ENCODE measurements at places on chromosomes 3 and 15.

DNA sequence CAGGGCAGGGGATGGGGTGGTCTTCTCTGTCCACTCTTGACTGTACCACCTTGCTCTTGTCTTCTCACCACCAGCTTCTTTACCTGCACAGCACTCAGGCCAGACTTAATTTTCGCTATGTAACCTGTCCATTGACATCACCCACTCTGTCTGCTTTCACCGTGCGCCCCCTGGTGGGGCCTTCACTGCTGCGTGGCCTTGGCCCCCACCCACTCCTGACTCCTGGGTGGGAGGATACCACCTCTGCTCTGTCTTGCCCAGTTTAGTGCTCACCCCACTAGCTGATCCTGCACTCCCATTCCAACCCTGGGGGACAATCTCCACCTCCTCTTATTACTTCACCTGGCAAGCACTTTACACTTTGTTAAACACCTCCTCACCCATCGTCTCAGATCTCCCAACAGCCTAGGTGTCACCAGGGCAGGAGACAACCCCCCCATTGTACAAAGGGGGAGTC, 17.7 kb downstream of the PTH1R start:
- peak; percentile 72 for DNase-seq

DNA sequence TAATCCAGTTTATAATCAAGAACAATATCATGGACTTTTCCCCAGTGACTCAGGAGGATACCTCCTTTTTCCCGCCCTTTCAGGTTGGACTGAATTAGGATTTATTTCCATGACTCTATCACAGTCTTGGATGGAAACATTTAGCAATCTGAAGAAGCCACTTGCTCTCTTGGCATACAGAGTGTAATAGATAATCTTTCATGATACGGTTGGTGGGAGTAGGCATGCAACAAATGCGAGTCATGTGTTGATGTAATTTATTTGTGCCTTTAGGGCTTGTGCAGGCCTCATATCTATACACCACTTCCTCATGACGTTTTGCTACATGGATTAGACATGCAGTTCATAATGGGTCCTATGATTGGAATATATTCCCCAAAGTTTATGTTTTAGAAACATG, 54.2 kb upstream of the MCTP2 start:
- no peak for DNase-seq

DNA sequence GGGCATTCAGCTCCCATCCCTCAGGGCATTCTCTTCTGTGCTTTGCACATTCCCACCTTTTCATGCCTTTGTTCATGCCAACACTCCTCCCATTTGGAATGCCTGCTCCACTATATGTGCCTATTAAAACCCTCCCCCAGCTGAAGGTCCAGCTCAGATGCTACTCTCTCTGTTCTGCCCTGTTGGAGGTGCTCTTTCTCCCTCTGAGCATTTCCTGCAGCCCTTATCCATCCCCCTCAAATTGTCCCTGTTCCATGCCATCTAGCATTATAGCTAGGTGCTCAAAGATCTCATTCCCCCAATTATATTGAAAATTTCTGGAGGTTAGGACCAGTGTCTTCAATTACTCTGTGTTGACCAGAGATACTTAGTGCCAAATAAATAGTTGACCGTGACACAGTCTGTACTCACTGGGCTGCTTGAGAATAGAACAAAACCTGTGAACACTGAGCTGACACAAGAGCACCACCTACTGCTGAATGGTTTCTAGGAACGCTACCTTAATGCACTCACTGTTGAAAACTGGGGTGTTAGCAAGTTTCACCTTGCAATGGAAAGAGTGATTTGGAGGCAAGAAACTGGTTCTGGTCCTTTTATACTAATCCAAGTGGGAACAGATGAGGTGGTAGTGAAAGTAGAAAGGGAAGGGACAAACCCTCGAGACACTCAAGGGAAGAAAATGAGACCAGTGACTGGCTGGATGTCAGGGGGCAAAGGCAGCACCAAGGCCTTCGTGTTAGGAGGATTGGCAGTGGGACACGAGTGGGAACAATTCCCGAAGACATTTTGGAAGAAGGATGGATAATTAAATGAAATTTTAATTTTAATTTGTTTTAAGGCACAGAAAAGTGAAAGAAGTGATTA, 289.8 kb upstream of the ROPN1 start:
- peak; percentile 63 for DNase-seq

DNA sequence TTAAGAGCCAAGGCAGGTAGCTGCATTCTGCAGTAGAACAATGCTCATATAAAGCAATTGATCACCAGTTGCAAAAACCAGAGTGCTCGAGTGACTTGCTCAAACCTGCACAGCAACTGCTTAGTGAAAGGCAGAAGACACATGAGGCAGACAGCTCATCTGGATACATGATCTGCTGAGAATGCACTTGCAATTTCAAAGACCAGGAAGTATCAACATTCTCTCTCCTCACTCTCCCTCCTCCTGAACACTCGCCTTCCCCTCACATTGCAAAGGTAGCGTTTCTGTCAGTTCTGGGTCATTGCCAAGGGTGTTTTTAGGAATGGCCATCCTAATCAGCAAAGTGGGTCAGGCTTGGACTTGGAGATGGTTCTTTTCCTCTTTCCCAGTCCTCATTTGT, 61.0 kb downstream of the BFSP2 start:
- no peak for DNase-seq

GRCh38 chr3:151439652-151440125, 21.2 kb downstream of the IGSF10 start:
- DNase-seq, result peak; percentile 90

- no peak for DNase-seq
Measured at GRCh38 chr3:57793737-57794187, 37.7 kb downstream of the SLMAP start.

- no peak for DNase-seq
Measured at GRCh38 chr15:80752204-80752603, 27.0 kb upstream of the CEMIP start.

GRCh38 chr3:52109611-52110301, 44.5 kb downstream of the POC1A start:
- DNase-seq, result peak; percentile 14

GRCh38 chr15:51497806-51498205, 124.8 kb downstream of the DMXL2 start:
- no peak for DNase-seq

- no peak for DNase-seq
Measured at GRCh38 chr15:66858423-66859207, 156.6 kb downstream of the SMAD6 start.

- no peak for DNase-seq
Measured at GRCh38 chr15:77021803-77022381, 27.0 kb downstream of the PSTPIP1 start.

DNA sequence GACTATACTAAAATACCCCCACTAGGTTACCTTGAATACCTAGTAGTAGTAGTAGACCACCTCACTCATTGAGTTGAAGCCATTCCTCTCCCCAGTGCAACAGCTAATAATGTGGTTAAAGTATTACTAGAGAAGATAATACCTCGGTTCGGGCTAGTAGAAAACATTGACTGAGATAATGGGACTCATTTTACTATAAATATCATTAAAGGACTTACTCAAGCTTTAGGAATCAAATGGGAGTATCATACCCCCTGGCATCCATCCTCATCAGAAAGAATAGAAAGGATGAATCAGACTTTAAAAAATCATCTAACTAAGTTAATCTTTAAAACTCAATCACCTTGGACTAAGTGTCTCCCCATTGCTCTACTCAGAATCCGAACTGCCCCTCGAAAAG, 49.0 kb upstream of the CACNA2D3 start:
- DNase-seq, result no peak

GRCh38 chr15:37098468-37099318, 1.7 kb downstream of the MEIS2 start:
- DNase-seq, result peak; percentile 83

DNA sequence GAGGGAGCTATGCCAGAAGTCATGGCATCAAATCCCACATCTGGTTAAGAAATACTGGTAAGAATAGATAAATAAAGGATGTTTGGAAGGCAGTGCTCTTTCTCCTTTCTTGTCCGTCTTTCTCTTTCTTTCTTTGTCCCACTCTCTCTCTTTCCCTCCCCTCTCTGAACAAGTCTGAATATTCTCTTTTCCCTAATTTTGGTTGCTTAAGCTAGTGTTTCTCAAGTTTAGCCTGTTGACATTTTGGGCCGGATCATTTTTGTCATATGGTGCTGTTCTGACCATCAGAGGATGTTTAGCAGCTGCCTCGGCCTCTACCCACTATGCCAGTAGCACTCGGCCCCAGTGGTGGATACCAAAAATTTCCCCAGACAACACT, 405.3 kb upstream of the C2CD4B start:
- DNase-seq, result no peak

- DNase-seq, result no peak
Measured at GRCh38 chr15:36529296-36530011, 50.0 kb upstream of the CDIN1 start.

GRCh38 chr3:159128628-159129027, 326.8 kb downstream of the MFSD1 start:
- no peak for DNase-seq

DNA sequence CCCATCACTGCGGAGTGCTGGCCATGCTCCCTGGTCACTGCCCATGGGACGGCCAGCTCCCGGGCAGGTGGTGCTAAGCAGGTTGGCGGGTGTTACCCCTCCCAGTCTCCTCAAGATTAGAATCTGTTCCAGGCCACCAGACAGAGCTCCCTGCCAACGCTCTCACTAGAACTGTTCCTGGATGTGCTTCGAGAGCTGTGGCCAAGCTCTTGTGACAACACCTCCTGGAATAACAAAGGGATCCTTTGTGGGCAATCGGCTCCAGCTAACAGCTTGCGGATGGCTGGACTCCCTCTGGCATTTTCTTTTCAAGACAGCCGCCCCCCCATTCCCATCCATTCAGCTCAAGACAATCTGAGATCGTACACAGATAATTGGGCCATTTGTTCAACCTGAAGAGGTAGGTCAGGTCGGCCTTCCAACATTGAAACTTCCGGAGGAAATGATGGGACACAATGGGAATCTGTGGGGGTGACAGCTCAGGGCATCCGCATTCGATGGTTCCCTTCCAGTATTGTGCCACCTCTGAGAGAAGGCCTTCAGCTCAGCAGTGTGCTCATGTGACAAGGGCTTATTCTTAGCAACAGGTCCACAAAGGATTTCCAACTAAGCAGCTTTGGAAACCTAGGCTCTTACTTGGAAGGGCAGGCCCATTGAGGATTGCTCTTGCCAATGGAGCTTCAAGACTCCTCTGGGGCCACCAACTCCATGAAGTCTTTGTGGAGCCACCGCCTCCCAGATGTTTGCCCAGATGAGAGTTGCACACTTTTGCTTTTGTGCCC, 11.6 kb upstream of the EPHB3 start:
- DNase-seq, result peak; percentile 66

DNA sequence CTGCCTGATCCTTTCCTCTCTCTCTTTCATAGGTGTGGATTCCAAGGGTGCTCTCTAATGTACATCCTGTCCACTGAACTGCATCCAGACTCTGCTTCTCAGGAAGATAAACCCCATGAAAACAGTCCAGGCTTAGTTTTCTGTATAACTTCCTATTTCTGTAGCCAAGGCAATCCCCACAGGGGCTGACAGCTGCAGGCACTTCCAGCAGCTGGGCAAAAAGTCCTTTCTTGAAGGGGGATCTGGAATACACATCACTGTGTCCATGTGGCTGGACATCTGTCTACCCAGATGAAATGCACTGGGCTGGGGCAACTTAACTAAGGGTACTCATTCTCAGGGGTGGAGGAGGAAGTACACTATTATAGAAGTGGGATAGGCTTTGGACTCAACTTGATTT, 72.2 kb downstream of the NR1D2 start:
- peak; percentile 40 for DNase-seq

DNA sequence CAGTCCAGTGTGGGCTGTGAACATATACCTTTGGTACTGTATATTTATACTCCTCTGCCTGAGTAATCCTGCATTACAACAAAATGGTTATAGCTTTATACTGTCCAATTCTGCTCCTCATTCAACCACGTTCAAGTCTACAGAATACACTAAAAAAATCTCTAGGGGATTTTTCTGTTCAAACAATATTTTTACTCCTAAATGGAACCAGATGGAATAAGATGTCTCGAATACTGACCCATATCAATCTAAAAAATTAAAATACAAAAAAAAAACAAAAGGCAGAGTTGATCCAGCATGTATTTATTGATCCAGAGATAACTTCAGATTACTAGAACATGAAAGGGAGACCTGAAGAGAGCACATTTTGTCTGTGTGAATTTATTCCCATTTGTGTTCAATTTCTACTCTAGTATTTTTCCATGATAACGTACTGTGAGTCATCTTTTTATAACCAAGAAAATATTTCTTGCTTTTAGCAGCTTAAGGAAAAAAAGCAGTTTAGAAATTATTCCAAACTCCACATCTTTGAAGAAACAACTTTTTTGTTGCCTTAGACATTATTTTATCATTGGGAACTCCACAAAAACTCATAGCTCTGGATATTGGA, 910.7 kb downstream of the TBL1XR1 start:
- no peak for DNase-seq

DNA sequence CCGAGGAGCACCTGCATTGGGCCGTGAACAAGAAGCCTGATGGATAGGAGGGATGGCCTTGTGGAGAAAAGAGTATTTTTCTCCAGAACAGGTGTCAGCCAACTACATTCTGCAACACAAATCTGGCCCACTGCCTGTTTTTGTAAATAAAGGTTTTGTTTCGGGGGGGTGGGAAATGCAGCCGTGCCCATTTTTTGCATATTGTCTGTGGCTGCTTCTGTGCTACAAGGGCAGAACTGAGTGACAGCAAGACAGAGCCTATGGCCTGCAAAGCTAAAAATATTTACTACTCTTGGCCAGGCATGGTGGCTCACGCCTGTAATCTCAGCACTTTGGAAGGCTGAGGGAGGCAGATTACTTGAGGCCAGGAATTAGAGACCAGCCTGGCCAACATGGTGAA, 95.9 kb upstream of the AKAP13 start:
- no peak for DNase-seq

DNA sequence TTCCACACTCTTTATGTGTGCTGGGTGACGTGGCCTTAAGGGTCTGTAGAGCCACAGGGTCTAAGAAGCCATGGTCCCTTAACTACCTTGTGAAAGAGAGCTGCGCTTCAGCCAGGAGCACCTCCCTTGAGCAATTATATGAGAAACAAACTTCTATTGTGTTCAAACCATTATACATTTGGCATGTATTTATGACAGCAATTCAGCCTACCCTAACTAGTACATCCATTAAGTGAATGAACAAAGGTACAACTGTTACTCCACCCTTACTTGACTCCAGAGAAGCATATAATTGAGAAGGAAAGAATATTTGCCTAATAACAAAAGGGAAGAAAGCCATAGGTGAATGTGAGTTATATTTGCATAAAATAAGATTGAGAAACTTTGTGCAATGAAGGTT, 69.8 kb upstream of the BOC start:
- DNase-seq, result no peak

GRCh38 chr3:112333381-112334317, 693 bp downstream of the CD200 start:
- DNase-seq, result peak; percentile 92

- DNase-seq, result no peak
Measured at GRCh38 chr3:149401212-149401925, 23.9 kb upstream of the TM4SF1 start.

GRCh38 chr15:71572452-71573053, 237.8 kb upstream of the NR2E3 start:
- DNase-seq, result no peak

- DNase-seq, result no peak
Measured at GRCh38 chr3:112117841-112118571, 15.0 kb downstream of the GCSAM start.
